ENCODE measurements at places on chromosomes 5 and 9.
A peak's percentile ranks its signal among the peaks of the same experiment; 100 is the strongest.

DNA sequence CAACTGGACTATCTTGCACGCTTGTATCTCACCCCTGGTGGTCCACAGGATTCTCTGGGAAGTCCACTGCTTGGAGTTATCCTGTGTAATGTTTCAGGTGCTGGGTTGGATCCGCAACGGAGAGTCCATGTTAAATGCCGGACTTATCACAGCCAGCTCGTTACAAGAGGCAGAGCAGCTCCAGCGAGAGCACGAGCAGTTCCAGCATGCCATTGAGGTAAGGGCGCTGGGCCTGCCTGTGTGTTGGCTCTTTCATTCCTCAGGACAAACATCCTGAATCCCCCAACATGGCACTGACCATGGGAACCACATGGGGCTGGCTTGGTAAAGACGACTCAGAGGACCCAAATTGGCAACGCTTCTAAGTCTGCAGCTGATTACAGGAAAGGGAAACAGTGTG is 214.8 kb upstream of the OTULINL start:
- no peak for DNase-seq

- DNase-seq = no peak
Observed at GRCh38 chr9:130845901-130846481, 10.9 kb downstream of the ABL1 start.

DNA sequence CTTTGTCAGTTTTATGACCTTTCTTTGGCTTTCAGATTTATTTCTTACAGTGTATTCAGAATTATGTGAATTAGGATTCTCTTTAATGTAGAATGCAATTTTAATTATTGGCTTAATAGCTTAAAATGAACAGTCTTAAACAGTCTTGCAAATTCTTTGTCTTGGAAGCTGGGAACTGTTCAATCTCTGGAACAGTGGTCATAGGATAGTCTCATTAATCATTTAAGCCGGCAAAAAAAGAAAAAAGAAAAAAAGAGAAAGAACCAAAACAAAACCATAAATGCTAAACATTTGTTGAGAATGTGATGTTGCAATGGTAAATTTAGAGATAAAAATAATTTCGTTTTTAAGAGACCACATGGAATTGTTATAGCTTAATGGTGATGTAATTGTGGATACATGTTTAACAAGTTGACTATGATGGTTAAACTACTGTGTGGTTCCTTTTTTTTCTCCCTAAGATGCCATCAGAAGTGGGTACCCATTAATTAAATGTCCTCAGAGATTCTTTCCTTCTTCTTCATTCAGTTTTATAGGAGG is 61.6 kb downstream of the NNT start:
- no peak for DNase-seq

- peak; percentile 51 for DNase-seq
Observed at GRCh38 chr9:137551264-137552021, at the start of gene MRPL41. MRPL41 (plus strand) TSS chr9:137551879; CDS start chr9:137552082, 203 bp downstream.

- DNase-seq = no peak
Observed at GRCh38 chr9:81497091-81497490, 192.3 kb downstream of the TLE1 start.

DNA sequence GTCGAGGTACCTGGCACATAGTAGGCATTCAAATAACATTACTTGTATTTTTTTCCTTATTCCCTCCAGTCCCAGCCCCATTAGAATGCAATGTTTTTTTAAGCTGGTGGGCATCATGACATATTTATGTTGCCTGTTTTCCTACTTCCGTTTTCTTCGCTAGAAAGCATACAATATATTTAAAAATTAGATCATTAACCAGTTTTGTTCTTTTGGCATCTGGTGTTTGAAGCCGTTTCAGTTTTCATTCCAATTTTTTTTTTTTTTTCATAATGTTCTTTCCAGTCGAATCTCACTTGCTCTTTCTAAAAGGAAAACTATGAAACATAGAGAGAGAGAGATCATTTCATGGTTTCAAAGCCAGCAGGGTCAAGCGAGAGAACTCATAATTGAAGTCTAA is 228.3 kb upstream of the C9orf72 start:
- no peak for DNase-seq

GRCh38 chr5:82158755-82159413 is 119.3 kb downstream of the RPS23 start:
- DNase-seq = peak; percentile 70

DNA sequence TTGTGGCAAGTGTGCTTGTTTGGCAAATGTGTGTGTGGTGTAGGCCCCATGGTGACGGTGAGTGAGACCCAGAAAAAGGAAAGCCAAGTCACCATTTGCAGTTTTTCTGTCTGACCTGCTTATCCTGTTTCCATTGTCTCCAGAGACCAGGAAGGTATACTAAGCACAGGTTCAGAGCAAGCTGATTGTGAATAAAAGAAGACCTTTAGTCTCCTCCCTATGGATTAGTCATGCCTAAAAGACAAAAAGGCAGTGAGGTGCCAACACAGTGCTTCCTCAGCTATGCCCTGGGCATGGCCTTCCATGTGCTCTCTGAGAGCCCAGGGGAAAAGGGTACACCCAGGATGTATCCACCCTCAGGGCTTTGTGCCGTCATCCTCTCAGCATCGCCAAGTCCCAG is 49.2 kb upstream of the SHOC1 start:
- no peak for DNase-seq

GRCh38 chr9:87580941-87581438 is 83.3 kb downstream of the DAPK1 start:
- DNase-seq = no peak

DNA sequence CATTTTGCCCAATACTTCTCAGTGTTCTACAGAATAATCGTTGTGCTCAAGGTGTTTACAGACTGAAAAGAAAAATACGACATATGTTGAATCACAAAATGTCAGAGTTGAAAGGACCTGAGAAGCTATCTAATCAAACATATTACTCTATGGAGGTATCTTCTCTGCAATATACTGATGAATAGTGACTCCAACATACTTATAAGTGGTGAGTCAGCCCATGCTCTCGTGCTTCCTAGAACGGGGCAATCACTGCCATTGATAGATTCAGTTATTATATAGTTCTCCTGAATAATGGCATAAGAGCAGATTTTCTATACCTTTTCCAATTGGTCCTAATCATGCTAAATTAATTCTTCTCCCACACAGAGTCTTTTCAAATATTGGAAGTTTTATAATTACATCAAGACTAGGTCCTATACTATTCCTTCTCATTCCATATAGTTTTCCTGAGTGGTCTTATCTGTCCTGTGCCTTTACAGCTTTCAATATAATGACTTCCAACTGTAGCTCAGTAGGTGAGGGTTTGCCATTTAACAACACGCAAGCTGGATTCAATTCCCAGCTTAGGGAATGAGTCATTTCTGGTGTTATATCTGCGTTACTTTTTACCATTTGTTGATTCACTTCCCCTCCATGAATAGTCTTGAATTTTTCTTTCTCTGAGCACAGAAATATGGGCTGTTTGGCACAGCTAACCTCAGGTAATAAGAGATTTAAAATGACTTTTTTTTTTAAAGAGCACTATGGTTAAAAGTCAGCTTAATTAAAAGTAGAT is 81.1 kb downstream of the PLK2 start:
- no peak for DNase-seq

DNA sequence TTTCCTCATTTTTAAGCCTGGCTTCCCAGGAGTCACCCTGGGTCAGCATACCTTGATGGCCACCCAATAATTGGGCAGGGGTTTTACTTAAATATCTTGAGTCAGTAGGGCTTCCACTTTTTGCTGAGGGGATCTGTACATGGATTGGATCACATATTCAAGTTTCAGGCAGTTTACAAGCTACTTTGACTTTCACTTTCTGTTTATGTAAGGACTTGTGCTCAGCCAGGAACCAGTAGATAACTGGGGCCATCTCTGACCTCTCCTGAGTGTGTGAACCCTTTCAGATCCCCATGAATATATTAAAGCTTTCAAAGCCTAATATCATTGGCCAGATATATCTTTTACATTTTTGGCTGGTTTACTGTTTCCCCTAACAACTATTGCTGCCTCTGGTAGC is 45.1 kb downstream of the SLCO6A1 start:
- no peak for DNase-seq

- DNase-seq = peak; percentile 35
Observed at GRCh38 chr9:93586290-93587057, 10.1 kb downstream of the PHF2 start.

DNA sequence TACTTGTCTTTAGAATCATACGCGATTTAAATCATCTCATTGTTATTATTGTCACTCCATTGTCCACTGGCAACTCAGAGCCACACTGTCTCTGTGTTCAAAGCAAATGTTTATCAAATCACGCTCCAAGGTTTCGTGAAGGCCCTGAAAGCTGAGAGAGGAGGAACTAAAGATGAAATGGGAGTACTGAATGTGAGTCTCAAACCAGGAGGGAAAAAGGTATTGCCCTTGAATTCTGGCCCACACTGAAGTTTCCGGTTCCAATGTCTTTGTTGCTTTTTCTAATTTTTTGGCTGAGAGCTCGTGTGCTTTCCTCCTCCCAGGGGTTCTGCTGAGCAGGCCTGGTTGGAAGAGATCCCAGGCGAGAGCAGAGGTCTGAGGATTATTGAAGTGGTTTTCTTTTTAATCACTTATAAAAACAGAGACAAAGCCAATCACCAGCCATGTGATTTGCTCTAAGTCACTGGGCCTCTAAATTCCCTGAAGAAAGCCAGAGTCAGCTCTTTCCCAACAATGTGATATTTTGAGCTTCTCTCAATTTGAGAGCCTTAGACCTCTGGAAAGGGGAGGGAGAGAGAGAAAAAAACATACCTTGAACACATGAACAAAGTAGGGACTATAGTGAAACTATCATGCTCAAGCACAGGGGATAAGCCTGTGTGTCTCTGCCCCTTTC is 420.8 kb upstream of the GRAMD2B start:
- peak; percentile 50 for DNase-seq

GRCh38 chr9:78595200-78595945 is 298.4 kb downstream of the PSAT1 start:
- no peak for DNase-seq

DNA sequence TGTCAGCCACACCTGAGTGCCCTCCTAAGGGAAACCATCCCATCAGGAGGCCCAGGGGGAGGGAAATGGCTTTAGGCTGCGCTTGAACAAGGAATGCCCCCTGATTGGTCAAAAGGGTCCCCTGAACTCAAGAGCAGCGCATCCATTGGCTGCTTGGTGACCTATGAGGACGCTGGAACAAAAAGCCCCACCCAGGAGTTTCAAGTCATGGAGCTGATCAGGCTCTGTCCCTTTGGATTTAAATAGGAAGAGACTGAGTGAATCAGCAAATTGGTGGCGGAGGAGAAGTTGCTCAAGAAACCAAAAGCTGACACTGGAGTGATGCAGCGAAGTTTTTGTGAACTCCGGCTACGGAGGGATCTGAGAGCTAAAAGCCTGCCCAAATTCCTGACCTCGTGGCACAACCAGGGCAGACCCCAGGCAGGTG is 66.7 kb downstream of the SMIM23 start:
- no peak for DNase-seq

- no peak for DNase-seq
Observed at GRCh38 chr9:127223810-127224177, 40.8 kb upstream of the GARNL3 start.

GRCh38 chr9:19748278-19749126 is 40.3 kb downstream of the SLC24A2 start:
- DNase-seq = no peak

- no peak for DNase-seq
Observed at GRCh38 chr5:102089883-102090282, 206.2 kb downstream of the SLCO4C1 start.

- DNase-seq = no peak
Observed at GRCh38 chr9:127224883-127225739, 39.5 kb upstream of the GARNL3 start.

- DNase-seq = no peak
Observed at GRCh38 chr9:123922431-123922830, 7.5 kb downstream of the DENND1A start.

- no peak for DNase-seq
Observed at GRCh38 chr9:114906922-114907571, 23.3 kb downstream of the TNFSF8 start.

GRCh38 chr9:109499631-109500410 is 1.7 kb upstream of the PTPN3 start:
- no peak for DNase-seq

DNA sequence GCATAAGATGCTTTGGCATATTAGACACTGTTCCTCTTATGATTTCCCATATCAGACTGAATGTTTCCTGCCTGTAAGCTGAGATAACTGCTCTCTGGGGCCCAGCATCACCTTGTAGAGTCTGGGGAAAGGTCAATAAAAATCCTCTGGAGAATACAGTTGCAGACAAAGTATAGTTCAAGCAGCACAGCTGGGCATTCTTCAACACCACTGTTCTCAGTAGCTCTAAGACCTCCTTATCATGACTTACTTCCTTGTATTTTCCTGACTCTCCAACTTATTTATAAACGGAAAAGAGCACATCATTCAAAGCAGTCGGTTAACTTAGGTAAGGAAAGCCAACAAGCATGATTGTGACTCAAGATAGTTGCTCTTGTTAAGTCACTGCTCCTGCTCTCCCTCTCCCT is 208.7 kb upstream of the RASEF start:
- DNase-seq = no peak

- no peak for DNase-seq
Observed at GRCh38 chr9:129525656-129526196, 95.2 kb downstream of the C9orf50 start.

GRCh38 chr5:143470120-143470519 is 66.6 kb upstream of the NR3C1 start:
- peak; percentile 14 for DNase-seq

DNA sequence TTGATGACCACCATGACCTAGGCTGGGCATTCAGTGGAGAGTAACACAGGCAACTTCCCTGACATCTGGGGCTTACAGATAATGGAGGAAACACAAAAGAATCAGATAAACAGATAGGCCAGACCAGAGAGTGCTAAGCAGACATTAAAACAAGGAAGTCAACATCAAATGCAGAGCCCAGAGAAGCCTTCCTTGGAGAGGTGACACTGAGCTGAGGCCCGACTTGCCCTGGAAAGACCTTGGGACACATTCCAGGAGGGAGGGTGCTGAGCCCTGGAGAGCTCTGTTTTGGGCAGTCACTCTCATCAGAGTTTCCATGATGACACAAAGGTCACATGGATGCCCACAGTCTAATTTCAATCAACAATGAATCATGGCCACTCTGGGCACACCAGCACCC is 31.9 kb upstream of the C5orf58 start:
- no peak for DNase-seq

GRCh38 chr5:71482132-71482531 is 26.7 kb downstream of the BDP1 start:
- DNase-seq = no peak

GRCh38 chr9:93240891-93241334 is 57.0 kb downstream of the WNK2 start:
- no peak for DNase-seq

- no peak for DNase-seq
Observed at GRCh38 chr9:33465596-33466564, 7.8 kb downstream of the NOL6 start.

- DNase-seq = no peak
Observed at GRCh38 chr5:4640795-4641194, 499.3 kb upstream of the ADAMTS16 start.
